Cardiac septum (tissue), 1 donor: ENCODE measurements at places on chromosomes 1 and 21.

DNA sequence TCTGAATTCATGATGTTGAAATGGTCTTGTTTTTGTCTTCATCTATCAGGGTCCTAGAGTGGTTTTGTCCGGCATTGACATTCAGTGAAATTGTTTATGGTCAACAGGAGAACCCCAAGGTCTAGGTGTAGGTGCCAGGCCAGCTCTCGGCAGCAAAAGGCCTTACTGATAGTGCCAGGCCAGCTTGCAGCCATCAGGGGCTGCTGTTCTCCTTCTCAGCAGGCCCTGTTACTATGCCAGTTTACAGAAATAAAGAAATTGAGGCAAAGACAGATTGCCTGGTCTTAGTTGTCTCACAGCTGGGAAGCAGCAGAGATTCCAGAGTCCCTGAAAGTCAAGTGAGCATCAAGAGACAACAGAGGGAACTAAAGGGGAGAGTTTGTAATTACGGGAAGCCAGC, 12.0 kb downstream of the HMGB4 start:
- no peak for DNase-seq

DNA sequence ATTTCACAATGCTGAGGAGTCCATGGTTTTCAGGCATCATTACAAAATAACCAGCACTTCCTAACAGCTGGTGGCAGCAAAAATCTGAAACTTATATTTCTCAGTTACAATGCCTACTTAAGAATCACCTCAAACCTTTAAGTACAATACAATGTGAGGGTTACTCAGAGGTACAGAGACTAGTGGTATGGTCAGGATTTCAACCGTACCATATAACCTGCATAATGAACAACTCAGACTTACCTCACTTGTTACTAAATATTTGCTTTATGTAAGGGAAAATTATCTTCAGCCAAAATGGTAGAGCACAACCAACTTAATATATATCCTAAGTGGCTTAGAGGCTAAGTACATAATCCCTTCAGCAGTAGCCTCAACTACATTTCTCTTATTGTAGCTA, 344.5 kb downstream of the SMYD3 start:
- DNase-seq: no peak

- DNase-seq: no peak
Observed at GRCh38 chr1:11031624-11032262, 15.3 kb downstream of the MASP2 start.

- no peak for DNase-seq
Observed at GRCh38 chr1:21436488-21437340, 3.2 kb upstream of the NBPF3 start.

GRCh38 chr21:36647279-36648093, 51.4 kb upstream of the SIM2 start:
- no peak for DNase-seq

DNA sequence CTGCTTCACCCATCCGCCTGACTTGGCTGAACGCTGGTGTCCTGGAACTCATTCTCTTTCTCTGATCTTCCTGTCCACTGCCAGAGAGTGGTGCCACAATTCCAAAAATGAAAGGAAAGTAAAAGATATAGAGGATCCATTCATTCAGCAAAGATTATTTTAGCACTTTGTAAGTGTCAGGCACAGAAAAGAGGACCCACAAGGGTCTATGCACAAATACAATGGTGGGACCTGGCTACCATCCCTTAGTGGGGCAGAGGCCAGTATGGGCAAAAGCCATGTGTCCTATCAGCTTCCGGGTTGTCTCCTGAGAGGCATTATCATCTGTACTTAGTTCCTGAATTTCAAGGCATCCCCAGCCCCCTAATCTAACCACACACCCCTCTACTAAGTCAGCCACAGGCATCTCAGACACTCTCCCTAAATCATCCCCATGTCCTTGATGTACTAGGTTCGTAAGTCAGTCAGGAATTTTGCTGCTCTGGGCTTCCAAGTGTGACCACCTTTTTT, 19.0 kb downstream of the SSR2 start:
- peak; percentile 70 for DNase-seq

DNA sequence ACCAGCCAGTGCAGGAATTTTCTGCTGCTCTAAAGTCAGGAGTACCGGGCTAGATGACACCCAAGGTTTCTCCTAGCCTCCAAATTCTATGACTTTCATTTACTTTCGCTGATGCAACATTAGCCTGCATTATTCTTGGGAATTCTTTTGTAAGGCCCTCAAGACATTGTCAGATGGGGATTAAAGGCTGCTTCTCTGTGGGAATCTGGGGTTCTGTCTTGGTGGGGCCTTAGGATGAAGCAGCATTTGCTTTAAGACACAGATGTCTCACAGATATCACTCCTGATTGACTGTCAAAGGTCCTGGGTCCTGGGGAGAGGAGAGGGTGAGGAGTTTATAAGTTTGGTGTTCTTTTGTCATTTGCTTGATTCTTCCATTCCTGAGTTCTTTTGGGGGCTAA, 11.6 kb downstream of the PKP1 start:
- no peak for DNase-seq

- no peak for DNase-seq
Observed at GRCh38 chr1:182279724-182280503, 111.7 kb downstream of the GLUL start.

DNA sequence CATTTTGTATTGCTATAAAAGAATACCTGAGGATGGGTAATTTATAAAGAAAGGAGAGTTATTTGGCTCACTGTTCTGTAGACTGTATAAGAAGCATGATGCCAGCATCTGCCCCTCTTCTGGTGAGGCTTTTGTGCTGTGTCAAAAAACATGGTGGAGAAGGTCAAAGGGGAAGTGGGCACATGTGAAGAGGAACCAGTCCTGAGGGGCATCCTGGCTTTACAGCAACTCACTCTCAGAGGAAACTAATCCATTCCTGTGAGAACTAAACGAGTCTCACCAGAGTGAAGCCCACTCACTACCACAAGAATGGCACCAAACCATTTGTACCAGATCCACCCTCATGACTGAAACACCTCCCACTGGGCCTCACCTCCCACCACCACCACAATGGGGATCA, 18.8 kb upstream of the SELP start:
- no peak for DNase-seq

GRCh38 chr1:92945748-92946270, 15.5 kb downstream of the DIPK1A start:
- DNase-seq: no peak

GRCh38 chr1:219880765-219881457, 47.4 kb downstream of the SLC30A10 start:
- no peak for DNase-seq

- no peak for DNase-seq
Observed at GRCh38 chr1:164524810-164525209, 34.2 kb upstream of the PBX1 start.

DNA sequence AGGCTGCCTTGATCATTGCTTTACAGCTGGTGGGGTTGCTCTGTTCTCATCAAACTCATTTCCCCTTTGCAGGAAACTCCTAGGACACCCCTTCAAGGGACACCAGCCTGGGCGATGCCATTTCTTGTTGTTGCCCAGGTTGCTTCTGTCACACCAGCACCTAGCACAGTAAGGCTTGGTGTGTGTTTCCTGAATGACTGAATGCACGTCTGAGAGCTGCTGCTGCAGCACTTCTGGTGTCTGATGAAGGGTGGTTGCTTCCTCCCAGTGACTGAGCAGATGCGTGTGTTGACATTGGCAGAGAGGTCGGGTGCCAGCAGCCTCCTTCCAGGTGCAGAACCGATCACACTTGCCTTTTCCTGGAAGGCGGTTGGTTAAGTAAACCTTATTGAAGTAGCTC, 477.4 kb downstream of the CAMTA1 start:
- no peak for DNase-seq

DNA sequence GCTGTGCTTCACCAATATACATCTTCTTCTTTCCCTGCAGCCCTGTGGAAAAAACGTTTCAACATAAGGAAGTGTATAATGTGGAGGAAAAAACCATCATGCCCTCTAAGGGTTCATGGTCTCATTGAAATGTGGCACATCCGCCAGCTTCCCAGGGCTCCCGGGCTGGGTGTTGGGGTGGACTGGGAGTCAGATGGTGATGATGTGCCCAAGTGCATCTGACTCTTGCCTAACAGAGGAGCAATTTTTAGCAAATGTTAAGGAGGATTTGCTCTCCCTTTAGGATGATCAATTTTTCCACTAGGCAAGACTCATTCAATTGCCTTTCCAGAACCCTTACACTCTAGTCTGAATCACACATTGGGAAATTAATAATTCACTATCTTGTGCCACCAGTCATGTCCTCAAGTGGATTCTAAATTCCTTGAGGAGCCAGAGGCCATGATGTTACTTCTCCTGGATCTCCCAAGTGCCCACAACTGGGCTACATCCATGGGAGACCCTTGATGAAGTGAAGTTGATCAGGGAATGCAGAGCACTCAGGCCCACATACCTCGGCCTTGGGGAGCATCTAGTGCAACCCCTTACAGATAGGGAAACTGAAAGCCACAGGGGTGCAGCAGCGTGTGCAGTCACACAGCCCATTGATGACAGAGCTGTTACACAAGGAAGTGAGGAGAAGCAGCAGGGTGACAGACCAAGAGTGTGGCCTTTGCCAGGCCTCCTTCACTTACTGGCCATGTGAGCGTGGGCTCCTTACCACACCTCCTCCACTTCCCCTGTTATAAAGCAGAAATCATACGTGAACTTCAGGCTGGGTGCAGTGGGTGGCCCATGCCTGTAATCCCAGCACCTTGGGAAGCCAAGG, 100.0 kb upstream of the SLC44A3 start:
- peak; percentile 81 for DNase-seq

DNA sequence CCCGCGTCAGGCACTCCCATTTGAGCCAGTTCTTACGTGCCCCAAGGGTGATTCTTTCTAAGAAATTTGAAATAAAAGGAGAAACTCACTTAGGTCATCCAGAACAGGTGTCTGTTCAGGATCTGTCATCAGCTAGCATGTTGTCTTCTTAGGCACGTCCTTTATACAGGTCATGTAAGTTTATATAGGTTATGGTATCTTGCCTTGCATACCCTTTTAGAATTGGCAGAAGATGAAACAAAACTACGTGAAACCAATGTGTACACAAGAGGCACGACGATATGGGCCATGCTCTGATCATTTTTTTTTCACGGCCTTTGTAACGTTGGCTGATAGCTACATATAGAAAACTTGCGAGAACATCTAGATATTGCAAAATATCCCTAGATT, 579 bp upstream of the GTF2B start:
- no peak for DNase-seq

DNA sequence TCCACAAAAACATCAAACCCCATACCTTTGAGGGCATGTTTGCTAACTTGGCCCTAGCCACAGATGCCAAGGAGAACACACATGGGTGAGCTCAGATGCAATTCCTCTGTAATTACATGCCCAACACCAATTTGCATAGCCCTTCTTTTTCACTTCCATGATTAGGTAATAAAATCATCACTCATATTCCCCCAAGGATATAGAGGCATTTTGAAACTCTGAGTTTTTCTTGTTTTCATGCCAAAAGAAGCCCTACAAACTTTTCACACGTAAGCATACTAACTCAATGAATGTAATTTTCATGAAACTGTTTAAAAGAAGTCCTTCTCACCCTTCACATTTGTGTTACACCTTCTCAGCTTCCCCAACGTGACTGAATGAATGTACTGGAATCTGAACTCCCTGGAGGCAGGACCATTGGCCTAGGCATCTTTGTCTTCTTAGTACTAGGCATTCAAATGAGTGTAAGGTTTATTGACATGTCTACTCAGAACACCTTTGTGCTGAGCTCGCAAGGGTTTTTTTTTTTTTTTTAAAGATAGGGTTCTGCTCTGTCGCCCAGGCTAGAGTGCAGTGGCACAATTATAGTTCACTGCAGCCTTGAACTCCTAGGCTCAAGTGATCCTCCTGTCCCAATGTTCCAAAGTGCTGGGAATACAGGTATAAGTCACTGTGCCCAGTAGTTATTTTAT, 31.0 kb downstream of the FBXO42 start:
- no peak for DNase-seq

GRCh38 chr1:111509997-111510375, 6.6 kb upstream of the ADORA3 start:
- DNase-seq: peak; percentile 80

- DNase-seq: no peak
Observed at GRCh38 chr1:68375919-68376318, 73.8 kb downstream of the RPE65 start.
